Colonic mucosa (tissue), 4 donors: ENCODE measurements at places on chromosomes 12 and 14.
A peak's percentile ranks its signal among the peaks of the same experiment; 100 is the strongest.

GRCh38 chr14:95889236-95889979 is 12.8 kb downstream of the TUNAR start:
- DNase-seq, result no peak

- peak; percentile 34 for DNase-seq
Measured at GRCh38 chr12:57726884-57727757, 11.4 kb downstream of the AGAP2 start.

GRCh38 chr14:74483321-74483720 is 9.8 kb downstream of the NPC2 start:
- DNase-seq, result no peak

- DNase-seq, result no peak
Measured at GRCh38 chr14:27090716-27091115, 492.9 kb upstream of the NOVA1 start.

DNA sequence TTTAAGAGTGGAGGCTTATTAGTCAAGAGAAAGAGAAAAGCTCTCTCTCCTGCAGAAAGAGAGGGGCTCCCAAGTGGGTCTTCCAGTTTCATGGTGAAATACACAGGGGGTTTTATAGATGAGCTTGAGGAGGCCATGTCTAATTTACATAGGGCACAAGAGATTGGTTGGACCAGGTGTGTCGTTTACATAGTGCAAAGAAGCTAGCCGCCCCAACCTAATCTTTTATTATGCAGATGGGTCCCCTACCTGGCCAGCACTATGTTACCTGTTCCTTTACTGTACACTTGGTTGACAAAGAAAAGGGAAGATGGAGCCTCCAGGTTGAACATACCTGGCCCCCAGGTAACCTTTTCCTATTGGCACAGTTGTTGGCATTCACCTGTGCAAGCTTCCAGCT is 195.0 kb downstream of the PIK3C2G start:
- DNase-seq, result no peak

DNA sequence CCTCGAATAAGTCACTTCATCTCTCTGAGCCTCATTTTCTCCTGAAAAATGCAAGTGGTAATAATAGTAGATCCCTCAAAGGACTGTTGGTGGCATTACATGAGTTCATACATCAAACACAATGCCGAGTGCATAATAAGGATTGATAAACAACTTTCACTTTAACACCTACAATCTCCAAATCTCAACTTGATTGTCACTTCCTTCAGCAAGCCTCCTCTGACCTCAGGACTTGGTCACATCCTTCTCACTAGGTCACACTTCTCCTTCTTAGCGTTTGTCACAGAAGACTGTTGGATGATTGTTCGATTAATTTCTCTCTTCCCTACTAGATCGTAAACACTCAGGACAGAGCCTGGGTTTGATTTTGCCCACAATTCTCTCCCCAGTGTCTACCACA is 7.9 kb upstream of the PRKAB1 start:
- DNase-seq, result no peak
